ENCODE measurements at places on chromosomes 7 and 10.
A peak's percentile ranks its signal among the peaks of the same experiment; 100 is the strongest.

DNA sequence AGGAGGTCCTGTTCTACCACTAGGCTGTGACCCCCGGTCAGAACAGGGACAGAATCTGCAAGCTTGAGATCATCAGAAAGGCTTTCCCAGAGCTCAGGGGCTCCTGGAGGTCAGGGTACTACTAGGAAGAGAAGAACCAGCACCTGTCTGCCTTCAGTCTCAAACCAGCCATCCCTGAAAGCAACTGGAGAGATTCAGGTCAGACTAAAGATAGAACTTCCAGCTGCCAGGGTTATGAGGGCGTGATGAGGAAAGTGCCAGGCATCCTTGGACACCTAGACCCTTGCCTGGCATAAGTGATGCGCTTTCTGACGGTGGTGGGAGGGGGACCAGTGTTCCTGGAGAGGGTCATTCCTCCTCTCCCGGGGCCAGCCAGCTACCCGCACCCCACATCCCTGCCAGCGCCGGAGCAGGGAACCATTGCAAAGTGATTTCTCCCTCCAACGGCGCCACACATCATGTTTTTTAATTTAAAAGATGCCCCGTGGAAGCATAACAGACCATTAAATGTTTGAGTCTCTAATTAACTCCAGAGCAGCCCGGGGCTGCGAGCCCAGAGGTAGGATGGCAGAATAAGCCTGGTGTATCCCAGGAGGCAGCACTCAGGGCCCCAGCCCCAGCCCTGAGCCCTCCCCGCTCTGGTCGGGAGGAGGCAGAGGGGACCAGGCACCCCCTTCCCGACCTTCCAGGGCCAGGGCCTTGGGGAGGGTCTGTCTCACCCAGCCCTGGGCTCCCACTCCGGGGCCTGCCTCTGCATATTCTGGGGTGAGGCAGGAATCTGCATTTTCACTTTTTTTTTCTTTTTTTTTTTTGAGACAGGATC, 64.0 kb downstream of the ELFN1 start:
- no peak for DNase-seq

DNA sequence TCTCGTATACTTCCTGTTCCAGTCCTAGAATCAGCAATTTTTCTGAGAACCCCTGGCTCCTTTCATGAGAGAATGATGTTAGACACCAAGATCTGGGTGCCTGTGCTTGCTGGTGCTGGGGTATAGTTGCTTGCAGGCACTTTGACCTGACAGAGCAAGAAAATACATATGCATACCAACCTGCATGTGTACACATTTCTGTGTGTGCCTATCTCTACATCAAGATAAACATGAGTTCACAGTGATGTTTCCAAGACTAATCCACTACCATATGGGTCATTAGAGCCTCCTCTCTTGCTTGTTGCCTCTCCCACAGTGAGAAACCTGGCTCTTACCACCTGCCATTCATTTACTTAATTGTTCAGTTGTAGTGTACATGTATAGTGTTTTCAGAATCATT, 229.1 kb upstream of the IGFBP3 start:
- DNase-seq, result no peak

DNA sequence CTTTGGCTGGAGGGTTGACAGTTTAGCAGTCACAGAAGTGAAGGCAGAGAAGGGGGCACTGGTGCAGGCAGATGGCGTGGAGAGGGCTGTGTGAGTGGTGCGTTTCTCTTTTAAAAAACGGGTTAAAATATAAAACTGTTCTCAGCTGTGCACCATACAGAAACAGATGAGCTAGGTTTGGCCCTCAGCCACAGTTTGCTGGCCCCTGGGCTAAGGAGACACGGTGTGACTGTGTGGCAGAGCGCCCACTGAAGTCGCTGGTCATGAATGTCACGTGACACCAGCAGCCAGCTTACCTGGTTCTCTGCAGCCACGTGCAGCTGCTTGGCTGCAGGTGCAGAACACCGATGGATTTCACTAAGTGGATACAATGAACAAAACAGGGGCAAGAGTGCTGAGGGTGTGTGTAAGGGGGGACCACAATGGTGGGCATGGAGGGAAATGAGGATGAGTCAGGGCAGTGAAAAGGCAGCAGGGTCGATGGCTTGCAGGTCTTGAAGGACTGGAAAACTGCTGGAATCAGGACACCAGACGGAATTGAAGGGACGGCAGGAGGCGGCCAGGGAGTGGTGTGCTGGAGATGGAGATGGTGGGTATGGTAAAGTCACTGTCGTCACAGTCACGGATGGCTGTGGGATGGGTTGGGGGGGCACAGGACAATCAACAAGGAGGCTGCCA, 7.4 kb downstream of the ZNF746 start:
- DNase-seq, result no peak

DNA sequence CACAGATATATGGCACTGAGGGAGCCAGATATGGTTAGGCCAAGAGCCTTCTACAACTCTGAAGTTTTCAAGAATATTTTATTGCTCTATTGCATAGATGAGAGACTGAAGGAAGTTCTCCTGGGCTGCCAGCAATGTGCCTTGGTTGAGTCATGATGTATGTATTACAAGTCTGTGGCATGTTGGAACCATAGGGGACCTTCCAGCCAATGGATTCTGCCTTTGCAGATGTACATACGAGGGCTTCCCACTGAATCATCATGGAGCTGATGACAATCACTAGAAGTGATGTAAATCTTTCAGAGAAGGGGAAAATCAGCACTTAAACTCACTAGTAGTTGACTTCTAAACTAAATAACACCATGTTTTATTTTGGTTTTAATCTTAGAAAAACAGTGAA, 419.5 kb downstream of the PHTF2 start:
- no peak for DNase-seq

- DNase-seq, result no peak
These were observed 1.1 kb downstream of the RHOBTB1 start for GRCh38 chr10:60942788-60943315.

- no peak for DNase-seq
These were observed 19.6 kb upstream of the ADAM12 start for GRCh38 chr10:126407831-126408230.

DNA sequence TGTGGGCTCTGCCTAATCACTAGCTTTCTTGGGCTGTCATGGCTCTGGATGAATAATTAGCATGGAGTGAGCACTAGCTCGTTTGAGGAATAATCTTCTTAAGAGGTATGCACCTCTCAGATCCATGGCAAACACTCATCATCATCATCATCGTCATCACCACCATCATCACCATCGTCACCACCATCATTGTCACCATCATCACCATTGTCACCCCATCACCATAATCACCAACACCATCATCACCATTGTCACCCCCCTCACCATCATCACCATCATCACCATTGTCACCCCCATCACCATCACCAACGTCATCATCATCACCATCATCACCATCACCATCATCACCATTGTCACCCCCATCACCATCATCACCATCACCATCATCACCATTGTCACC, 60.8 kb upstream of the NMT2 start:
- DNase-seq, result no peak

- DNase-seq, result no peak
These were observed 1189.6 kb upstream of the C7orf33 start for GRCh38 chr7:147400925-147401324.

DNA sequence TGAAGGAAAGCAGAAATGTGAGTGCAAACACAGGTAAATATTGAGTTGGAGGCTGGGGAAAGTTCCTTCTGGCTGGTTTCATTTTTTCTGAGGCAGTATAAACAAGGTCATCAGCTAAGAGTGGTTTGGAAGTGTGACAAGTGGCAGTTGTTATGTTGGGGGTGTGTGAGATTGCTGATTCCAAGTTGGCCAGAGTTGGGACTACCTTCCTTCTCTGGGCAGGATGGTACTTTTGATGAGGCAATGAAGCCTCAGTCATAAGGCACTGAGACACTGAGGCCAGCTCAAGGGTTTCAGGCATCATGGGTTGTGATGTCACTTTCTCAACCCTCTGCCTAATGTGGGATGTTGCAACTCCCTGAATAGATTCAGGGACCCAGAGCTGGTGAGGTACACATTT, 8.2 kb upstream of the PTTG1IP2 start:
- no peak for DNase-seq

- no peak for DNase-seq
These were observed 26.8 kb downstream of the WNT2 start for GRCh38 chr7:117296066-117296465.

GRCh38 chr10:51422311-51423120, 276.9 kb downstream of the CSTF2T start:
- DNase-seq, result no peak

GRCh38 chr7:149302222-149302621, 40.2 kb downstream of the ZNF783 start:
- DNase-seq, result no peak

DNA sequence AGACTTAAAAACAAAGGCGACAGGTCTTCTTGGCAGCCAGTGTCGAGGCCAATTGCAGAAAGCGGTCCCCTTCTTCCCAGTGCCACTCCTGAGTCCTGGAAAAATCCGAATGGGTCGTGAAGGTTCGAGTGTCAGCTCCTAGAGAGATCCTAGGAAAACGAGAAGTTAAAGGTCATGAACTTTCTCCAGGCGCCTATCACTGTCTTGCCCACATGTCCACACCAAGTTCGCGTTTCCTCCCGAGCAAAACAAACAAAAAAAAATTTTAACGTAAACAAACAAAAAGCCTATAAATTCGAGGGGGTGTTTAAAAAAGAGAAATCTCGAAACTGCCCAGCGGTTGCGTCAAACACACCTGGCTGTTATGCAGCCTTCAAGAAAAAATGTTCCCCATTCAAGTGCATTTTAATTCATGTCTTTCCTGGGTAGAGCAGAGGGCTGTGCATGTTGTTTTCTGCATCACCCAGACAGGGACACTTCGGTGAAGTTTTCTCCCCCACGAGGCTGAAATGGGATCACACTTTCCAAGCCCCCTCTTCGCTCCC, 1.5 kb downstream of the ARHGAP21 start:
- peak; percentile 72 for DNase-seq

DNA sequence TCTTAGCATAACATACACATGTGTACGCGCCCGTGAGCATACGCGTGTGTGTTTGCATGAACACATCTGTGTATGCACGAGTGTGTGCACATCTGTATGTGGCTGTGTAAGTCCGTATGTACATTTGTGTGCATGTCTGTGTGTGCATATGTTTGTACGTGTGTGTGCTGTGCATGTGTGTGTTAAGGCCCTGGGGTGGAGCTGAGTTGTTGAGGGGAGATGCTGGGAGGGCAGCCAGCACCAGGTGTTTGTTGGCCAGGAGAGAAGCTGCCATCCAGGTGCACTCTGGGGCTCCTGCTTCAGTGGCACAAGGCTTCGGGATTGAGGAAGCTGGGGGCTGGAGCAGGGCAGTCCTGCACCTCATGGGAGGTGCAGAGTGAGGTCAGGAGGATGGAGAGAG, 85.0 kb downstream of the BMS1 start:
- DNase-seq, result no peak

DNA sequence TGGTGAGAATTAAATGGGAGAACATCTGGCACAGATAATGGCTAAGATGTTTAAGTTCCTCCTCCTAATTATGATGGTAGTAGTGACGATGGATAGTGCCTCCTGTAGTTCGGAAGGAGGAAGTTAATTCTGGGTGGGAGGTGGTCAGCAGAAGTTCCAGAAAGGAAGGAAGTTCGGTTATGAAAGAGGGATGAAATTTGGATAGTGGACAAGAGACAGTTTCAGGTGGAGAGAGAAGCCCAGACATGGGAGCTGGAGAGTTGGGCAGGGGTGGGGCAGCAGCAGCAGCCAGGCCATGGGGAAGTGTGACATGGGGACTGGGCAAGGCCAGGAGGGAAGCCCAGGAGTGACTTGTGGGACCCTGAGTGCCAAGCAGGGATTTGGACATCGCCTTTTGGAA, 99.5 kb downstream of the CCNY start:
- no peak for DNase-seq

DNA sequence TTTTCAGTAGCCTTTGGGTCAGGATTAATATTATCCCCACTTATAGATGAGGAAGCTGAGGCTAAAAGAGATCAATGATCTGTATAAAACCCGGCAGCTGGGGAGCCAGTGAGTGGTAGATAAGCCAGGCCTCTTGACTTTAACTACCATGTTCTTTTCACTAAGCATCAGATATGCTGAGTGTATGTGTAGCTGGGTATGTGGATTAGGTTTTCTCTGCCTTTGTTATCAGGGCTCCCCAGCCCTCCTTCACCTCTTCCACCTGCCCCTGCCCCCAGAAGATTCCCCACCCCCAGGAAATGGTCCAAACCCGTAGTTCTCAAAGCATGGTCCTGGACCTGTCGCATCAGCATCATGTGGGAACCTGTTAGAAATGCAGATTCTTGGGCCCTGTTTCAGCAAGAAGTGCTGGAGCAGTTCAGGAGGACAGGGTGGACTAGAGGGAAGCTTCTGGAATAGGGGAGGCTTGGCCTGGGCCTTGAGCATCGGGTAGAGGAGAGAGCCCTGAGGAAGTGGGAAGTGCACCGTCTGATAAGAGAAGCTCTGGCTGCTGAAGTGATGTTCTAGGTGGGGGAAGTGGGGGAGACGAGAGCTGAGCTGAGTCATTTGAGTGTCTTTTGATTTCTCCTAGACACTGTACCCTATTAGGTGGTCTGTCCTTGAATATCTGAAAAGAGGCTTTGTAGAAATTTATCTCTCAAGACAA, 101.3 kb downstream of the HIF1AN start:
- no peak for DNase-seq

GRCh38 chr10:12195281-12195602, 449 bp downstream of the NUDT5 start:
- no peak for DNase-seq

- no peak for DNase-seq
These were observed 20.0 kb upstream of the MKLN1 start for GRCh38 chr7:131307627-131308026.

DNA sequence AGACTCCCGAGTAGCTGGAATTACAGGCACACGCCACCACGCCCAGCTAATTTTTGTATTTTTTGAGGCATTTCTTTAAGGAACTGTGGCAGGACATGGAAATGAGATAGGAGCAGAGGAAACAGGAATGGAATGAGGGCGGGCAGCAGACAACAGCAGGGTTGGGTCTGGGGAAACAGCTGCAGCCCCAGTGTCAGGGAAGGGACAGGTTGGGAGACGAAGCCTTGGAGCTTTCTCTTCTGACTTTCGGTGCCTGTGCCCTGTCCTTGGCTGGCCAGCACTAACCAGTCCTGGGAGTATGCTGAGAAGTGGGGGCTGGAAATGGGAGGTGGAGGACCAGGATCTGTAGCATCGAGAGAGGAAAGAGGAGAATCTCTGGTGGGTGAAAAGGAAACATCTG, 47.4 kb downstream of the ATOH7 start:
- DNase-seq, result no peak

Measured in vagina (tissue), 2 donors.